Lower lobe of right lung (tissue), 2 donors: ENCODE measurements at places on chromosomes 7 and 10. TPM values are rescaled to one million over a fixed set of nuclear protein-coding genes. Genes with fewer than 3 reads are reported as not detected.

Gene ELAPOR2
- 90.8 TPM for total RNA-seq

Gene NME8
- not detected for total RNA-seq

Gene INHBA
- total RNA-seq = 81.2 TPM

Gene C10orf67
- 1.2 TPM for total RNA-seq

- H3K36me3 ChIP-seq = no peaks in the 10 kb centered on the region
- peaks cover 26% of the 10 kb centered on the region for H3K4me1 ChIP-seq
- peak overlapping the region; percentile 89 for H3K4me3 ChIP-seq
- H3K27ac ChIP-seq = peak overlapping the region; percentile 81
- DNase-seq = peak; percentile 59
- H3K27me3 ChIP-seq = no peaks in the 10 kb centered on the region
These were observed 593 bp upstream of the CUX1 start for GRCh38 chr7:101816595-101817470.

DNA sequence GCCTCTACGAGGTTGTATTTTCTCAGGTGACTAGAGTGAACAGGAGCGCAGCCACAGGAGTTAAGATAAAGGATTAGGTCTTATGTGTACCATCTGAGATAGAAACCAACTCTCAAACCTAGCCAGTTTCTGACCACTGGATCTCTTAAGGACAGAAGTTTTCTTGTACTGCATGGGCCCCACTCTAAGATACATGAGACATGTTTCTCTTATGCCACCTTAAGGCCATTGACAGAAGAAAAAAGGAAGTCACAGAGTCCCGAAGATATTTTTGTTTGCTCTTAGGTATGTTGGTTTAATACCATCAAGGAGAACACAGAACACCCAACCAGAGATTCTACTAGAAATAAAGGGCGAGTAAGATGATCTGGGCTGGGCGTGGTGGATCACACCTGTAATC is 335.8 kb downstream of the FRMD4A start:
- DNase-seq = no peak
- H3K4me3 ChIP-seq = no peak overlapping the region
- H3K27ac ChIP-seq = no peak overlapping the region
- no peaks in the 10 kb centered on the region for H3K36me3 ChIP-seq
- peaks cover 36% of the 10 kb centered on the region for H3K4me1 ChIP-seq

GRCh38 chr10:99834410-99834809 is 52.0 kb downstream of the ABCC2 start:
- no peak for DNase-seq
- no peak overlapping the region for H3K4me3 ChIP-seq
- no peaks in the 10 kb centered on the region for H3K4me1 ChIP-seq
- no peaks in the 10 kb centered on the region for H3K27me3 ChIP-seq
- H3K27ac ChIP-seq = no peak overlapping the region

DNA sequence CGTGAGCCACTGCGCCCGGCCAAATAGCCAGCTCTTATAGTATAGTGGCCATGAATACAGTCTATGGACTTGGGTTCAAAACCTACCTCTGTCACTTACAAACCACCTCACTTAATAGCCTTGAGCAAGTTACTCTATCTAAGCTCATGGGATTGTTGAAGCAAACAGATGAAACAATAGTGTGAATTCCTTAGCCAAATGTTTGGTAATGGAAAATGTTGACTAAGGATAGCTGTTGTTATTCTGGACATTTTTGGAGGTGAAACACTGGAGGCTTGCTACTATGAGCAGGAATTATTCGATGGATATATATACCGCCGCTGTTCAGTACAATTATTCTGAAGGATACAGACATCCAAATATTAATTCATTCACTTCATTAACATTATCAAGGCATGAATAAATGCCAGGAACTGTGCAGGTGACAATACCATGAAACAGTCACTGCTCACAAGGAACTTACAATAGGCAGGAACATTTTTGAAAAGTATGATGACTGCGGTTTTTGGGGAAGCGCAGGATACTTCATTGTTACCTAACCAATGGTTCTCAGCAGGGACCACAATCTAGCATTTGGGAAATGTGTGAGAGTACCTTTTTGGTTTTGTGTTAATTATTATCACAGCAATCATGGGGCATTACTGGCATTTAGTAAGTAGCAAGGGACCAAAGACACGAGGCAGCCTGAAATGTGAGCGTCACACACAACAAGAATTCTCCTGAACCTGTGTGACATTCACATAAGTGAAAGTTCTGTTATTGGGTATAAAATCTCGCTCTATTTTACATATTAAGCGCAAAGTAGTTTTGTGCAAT is 55.7 kb downstream of the CUBN start:
- H3K4me3 ChIP-seq = no peak overlapping the region
- H3K4me1 ChIP-seq = peaks cover 24% of the 10 kb centered on the region
- no peaks in the 10 kb centered on the region for H3K36me3 ChIP-seq
- H3K27ac ChIP-seq = no peak overlapping the region
- no peak for DNase-seq
